Stimulated activated CD4-positive, alpha-beta T cell treated with anti-CD3 and anti-CD28 coated beads, Interleukin-4, amount 100 ng/mL, for 24 hours (primary cell): ENCODE measurements at places on chromosomes 12 and 14.
A peak's percentile ranks its signal among the peaks of the same experiment; 100 is the strongest.

GRCh38 chr12:49843411-49843810, 505 bp upstream of the BCDIN3D start:
- no peak for DNase-seq

DNA sequence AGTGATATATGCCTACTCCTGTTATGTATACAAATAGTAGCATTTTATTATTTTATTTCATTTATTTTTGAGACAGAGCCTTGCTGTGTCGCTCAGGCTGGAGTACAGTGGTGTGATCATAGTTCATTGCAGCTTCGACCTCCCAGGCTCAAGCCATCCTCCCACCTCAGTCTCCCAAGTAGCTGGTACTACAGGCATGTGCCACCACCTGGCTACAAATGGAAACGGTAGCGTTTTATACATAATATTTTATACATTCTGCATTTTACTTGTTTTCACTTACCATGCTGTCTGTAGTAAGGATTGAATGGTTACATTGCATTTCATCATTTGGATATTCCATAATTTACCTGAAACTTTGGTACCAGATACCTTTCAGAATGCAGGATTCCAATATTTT, 14.1 kb downstream of the C1R start:
- no peak for DNase-seq

DNA sequence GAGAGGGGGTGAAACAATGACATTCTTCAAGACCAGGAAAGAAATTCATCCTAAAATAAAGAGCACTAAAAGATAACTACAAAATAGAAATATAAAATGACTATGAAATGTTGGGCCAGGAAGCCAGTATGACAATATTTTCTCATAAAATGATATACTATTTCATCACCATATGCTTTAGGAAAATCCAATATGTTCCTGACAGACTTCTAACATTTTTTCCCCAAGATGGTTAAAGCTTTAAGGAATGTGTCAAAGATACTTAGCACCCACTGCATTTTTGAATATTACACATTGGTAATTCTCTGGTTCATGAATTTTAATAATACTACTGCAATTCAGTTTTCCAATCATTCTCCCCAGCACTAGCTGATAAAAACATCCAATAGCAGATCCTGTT, 87.7 kb upstream of the PLEKHG7 start:
- no peak for DNase-seq

- DNase-seq, result no peak
Measured at GRCh38 chr12:114209861-114210260, 196.1 kb downstream of the TBX5 start.

- no peak for DNase-seq
Measured at GRCh38 chr14:96027431-96028355, 11.5 kb upstream of the C14orf132 start.

DNA sequence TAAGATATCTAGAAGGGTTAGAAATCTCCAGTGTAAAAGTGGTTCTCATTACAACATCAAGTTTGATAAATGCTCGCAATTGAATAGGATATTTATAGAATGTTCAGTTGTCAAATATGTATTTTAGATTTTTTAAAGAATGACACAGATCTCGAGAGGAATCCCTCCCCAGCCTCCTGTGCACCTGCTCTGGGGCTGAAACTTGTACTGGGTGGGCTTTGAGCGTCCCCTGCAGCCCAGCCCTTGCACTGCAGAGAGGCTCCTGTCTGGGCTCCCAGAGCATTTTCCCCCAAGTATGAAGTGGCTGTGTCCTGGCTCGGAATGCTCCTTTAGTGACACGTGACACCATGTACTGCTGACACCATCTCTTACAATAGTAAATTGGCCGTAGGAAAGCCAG, 499.6 kb downstream of the TMEM121 start:
- no peak for DNase-seq

- peak; percentile 75 for DNase-seq
Measured at GRCh38 chr14:106459971-106460730, 933.8 kb downstream of the TMEM121 start.

DNA sequence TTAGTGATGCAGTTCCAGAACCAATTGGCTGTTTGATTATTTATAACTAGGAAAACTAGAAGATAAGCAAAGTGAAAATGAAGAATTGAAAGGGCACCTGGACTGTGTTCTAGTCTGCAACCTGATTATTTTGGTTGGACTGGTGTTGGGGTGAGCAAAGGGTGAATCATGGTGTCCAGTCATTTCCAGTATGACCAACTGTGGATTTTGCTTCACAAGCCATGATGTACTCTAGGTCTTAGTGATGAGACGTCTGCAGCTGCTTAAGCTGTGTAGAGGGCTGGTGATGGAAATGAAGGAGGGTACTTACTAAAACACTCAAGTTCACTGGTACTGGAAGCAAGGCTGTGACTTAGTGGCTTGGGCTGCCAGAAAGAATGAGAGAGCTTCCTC, 193.2 kb upstream of the FRMD6 start:
- no peak for DNase-seq

DNA sequence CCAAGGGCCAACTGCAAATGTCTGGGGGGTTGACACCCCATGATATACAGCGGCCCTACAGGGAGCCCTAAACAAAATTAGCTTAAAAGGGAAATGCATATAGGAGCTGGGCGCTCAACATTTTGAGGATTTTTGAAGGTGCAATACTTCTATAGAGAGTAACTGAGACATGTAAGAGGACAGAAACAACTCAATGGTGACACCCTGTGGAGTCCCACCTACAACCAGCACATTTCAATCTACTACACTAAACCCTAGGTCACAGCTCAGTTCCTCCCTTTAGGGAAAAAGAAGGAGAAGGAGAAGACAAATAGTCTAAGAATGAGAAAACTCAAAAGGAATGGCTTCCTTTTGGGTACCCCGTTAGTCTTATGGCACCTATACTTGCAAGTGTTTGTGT, 1010.5 kb upstream of the NOVA1 start:
- no peak for DNase-seq

GRCh38 chr14:56160088-56160487, 41.9 kb downstream of the PELI2 start:
- DNase-seq, result no peak

- no peak for DNase-seq
Measured at GRCh38 chr12:88958946-88959345, 378.7 kb upstream of the KITLG start.

- no peak for DNase-seq
Measured at GRCh38 chr12:5568325-5568981, 136.5 kb downstream of the NTF3 start.

GRCh38 chr12:24470050-24470449, 478.9 kb downstream of the BCAT1 start:
- no peak for DNase-seq

GRCh38 chr12:71935594-71935993, 3.1 kb upstream of the TPH2 start:
- DNase-seq, result no peak

- DNase-seq, result no peak
Measured at GRCh38 chr12:122023339-122024131, 1.9 kb downstream of the BCL7A start.

DNA sequence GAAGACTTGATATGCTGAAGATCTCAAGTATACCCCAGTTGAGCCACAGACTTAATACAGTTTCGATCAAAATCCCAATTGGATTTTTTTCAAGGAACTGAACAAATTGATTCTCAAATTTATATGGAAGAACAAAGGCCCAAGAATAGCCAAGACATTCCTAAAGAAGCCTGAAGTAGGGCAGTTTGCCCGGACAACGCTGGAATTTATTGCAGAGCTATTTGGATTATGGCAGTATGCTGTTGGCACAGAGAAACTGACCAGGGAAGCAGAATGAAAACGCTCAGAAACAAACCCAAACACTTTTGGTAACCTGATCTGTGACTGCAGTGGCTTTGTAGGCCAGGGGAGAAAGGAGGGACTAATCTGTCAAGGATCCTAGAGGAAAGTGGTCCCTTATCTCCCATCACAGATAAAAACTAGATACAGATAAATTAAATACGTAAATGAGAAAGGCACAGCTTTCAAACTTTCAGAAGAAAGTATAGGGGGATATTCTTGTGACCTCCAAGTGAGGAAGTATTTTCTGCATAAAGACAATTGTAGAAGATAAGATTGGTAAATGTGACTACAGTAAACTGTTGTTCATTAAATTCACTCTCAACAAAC, 35.9 kb upstream of the GSC start:
- no peak for DNase-seq

DNA sequence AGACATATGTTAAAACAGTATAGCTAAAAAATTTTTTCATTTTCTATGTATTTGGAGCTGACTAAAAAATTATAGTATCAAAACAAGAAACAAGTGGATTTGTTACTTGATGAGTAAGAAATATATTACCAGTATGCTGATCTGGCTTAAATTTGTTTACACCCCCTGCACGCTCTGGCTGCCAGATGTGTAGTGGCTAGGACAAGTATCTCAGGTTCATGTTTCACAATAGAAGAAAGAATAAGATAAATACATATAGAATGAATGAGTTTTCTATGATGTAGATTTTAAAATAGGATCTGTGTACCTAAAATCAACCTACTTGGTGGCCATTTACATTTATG, 13.1 kb downstream of the NAA30 start:
- no peak for DNase-seq

DNA sequence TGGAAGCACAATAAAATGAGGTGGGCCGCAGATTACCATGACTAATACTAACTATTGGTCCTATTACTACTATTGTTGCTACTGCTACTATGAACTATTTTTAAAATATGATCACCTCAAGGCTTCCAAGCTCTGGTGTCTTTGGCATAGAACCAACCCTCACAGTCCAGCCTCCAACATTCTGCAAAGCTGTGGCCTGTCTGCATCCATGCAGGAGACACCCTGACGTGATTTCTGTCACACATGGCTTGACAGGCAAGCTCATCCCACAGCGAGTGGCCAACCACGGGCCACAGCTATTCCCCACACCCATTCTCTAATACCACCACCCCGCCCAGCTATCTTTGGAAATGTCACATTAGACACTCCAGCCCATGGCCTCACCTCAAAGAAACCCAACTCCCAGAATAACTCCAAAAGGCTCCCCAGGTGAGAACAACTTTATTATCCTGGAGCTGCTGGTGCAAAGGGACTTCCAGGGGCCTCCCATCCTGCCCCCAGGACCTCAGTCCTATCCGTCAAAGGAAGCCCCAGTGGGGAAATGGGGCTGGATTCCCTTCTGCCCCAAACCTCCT, 14.4 kb downstream of the ISCU start:
- DNase-seq, result no peak
